ENCODE measurements at places on chromosomes 12 and 14. TPM values are rescaled to one million over a fixed set of nuclear protein-coding genes. Genes with fewer than 3 reads are reported as not detected.

PPP1R1A gene
- not detected for total RNA-seq

PPP1R3E gene
- 0.70 TPM for total RNA-seq

KRT75 gene
- total RNA-seq: 4.9 TPM

ZFHX2 gene
- total RNA-seq: not detected

PAX9 gene
- total RNA-seq: 0.04 TPM

PTPRR gene
- total RNA-seq: not detected

Measured in hair follicular keratinocyte (primary cell).